Fibroblast of skin of left biceps (primary cell): ENCODE measurements at places on chromosomes 6 and 20.
A peak's percentile ranks its signal among the peaks of the same experiment; 100 is the strongest.

GRCh38 chr6:80029470-80029869, 25.0 kb downstream of the TTK start:
- DNase-seq = no peak

- DNase-seq = no peak
These were observed 1.7 kb downstream of the SYCP2 start for GRCh38 chr20:59931511-59932312.

- peak; percentile 13 for DNase-seq
These were observed 81.0 kb downstream of the TMEM170B start for GRCh38 chr6:11618533-11618932.

- peak; percentile 13 for DNase-seq
These were observed 731.6 kb upstream of the GJE1 start for GRCh38 chr6:141401168-141401567.

DNA sequence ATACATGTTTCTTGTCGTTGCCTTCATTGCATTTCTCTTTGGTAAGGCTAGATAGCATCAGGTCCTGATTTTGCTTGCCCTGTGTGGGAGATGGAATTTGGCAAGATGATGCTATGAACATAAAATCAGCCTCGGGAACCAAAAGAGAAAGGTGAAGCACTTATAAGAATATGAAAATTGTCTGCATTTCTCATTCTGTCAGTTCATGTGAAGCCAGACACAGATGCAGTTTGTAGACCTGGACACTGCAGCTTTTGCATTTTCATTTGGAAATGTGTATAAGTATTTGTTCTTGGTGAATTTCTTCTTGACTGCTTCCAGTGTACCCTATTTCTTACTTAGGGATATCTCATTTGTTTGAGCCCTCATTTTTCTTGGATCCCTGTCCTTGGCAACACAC, 1.3 kb downstream of the YWHAB start:
- no peak for DNase-seq
